ENCODE measurements at places on chromosomes 4 and X.
A peak's percentile ranks its signal among the peaks of the same experiment; 100 is the strongest.

- no peak for DNase-seq
These were observed 329.7 kb downstream of the FBXW7 start for GRCh38 chr4:152206185-152206584.

- DNase-seq: no peak
These were observed 16.6 kb upstream of the H2AZ1 start for GRCh38 chr4:99966692-99967091.

DNA sequence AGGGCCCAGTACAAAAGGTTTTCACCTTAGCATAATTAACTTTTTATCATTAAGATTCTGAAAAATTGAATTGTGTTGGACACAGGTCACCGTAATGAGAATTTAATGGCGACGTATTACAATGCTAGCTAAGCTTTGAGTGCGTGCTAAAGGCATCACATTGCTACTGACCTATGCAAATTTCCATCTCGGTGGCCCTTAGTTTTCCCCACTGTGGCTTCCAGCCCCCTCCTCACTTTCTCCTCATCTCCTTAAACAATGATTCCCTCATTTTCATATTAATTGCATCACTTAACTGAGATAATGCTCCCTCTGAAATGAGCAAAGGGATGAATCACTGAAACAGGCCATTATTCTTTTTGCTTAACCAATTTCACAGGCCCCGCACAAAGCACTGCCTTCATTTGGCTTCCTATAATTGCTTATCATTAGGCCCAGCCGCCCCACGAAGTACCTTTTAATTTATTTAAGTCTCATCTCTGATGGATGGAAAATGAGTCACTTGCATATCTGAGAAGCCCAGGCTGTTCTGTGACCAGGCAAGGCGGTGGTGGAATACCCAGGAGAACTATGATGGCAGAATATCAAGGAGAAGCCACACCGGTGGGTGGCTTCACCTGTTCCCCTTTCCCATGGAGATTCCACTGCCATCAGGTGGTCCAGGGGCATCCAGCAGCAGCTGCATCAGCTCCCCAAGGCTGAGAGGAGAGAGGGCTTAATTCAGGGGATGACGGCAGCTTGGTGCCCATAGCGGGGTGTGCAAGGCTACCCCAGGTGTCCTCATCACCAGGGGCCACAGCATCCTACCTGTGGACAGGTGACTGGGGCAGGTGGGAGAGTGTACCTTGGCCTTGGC is 223.8 kb upstream of the BOD1L1 start:
- DNase-seq: no peak

- DNase-seq: no peak
These were observed 467.0 kb upstream of the CTSO start for GRCh38 chr4:156420623-156421022.

GRCh38 chrX:139126493-139126892 is 404.0 kb upstream of the F9 start:
- DNase-seq: peak; percentile 64

DNA sequence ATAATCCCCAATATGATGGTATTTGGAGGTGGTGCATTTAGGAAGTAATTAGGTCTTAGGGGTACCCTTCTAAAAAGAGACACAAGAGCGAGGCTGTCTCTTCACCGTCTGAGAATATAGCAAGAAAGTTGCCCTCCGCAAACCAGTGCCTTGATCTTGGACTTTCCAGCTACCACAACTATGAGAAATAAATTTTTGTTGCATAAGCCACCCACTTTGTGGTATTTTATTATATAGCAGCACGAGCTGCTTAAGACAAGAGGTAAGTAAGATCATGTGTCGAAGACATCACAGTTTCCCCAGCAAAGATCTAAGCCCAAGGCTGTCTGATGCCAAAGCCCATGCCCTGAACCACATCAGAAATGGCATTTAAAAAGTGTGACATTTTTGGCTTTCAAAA is 9.6 kb upstream of the EXOSC9 start:
- no peak for DNase-seq

DNA sequence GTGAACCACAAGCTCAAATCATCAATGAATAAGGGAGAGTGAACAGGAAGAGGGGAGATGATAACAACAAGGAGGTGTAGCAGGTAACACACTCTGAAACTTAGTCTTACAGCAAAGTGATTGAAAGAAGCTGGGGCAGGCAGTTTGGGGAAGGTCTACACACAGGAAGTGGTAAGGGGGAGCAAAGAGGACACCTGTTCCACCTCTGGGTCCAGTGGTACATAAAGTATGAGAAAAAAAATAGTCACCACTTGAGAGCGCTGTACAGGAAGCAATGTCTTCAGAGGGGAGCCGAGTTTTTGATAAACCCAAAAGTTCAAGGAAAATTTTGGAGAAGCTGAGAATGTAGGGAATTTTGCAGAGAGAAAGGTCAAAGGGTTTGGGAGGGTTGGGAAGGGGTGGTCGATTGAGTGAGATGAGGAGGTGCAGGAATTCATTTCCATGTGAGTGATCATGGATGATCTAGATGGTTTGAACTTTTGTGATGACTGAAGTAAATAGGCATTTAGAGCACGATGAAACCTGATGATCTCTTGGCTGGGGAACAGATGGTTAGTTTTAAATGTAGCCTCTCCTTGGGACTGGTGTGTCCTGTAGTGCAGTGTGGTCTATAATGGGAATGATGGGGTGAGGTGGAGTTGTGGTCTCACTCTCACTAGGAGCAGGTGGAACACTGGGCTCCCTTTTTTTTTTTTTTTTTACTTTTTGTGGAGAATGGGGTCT is 142.0 kb downstream of the RBMX2 start:
- DNase-seq: no peak

DNA sequence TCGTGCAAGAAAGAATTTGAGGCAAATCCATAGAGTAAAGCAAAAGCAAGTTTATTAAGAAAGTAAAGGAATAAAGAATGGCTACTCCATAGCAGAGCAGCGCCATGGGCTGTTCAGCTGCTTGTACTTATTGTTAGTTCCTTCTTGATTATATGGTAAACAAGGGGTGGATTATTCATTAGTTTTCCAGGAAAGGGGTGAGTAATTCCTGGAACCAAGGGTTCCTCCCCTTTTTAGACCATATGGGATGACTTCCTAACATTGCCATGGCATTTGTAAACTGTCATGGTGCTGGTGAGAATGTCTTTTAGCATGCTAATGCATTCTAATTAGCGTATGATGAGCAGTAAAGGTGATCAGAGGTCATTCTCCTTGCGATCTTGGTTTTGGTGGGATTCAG is 23.5 kb upstream of the CEP135 start:
- no peak for DNase-seq

DNA sequence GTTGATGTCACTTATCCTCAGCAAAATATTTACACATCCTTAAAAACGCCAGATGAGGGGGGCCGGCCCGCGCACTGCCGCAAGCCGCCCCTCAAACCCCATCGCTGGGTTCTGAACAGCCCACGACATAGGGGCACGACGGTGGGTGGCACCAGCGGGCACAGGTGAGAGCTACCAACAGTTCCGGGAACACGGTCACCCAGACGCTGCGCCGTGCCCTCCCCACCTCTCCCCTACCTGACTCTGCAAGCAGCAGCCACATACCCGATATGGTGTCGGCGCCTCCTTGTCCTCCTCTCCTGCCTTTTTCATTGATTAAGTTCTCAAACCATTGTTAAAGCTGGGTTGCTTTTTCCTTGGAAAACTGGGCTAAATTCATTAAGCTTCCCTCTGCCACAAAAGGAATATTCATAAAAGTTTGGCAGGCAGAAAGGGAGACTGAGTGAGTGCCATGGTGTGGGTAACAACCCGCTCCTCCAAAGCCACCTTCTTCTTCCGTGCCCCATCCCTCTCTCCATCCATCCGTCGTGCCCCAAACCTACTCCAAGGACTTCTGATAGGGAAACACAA is 1.4 kb downstream of the RAI2 start:
- DNase-seq: no peak

GRCh38 chrX:4379071-4379470 is 665.6 kb upstream of the PRKX start:
- no peak for DNase-seq

DNA sequence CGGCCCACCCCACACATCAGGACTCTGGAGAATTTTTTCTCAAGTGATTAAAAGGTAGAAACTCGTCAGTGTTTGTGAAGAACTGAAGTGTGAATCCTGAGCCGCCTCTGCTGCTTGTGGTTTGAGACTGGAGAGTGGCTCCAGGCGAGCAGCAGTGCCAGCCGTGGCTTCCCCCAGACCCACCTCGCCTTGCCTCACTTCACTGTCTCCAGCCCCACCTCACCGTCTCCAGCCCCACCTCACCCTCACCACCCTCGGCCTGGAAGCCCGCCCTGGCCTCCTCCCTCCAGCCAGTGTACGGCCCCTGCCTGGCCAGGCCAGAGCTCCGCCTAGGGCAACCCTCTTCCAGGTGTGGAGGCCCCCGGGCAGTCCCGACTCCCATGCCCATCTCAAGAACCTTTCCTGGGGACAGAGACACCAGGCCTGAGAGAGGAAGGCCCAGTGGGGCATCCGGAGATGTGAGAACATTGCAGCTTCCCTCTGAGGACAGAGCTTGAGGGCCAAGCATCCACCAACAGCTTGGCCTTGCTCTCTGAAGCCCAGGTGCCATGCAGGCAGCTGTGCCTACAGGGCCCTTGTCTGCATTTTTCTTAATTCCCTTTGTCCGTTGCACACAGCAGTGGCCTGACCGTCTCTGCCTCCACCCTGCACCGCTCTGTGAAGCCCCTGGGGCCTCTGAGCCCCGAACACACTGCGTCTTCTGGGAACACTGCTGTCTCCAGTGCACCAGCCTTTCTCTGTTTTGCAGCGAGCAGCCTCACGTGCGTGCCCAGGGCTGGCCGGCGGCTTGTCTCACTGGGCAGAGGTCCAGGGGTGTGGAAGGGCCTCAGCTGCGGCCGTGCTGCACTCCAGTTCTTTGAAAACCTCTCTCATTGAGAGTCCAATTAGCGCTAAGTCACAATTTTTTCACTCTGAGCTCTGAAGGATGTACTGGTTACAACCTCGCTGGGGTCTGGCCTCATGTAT is 13.8 kb downstream of the SH3BP2 start:
- DNase-seq: peak; percentile 27

- DNase-seq: no peak
These were observed 155.9 kb downstream of the KIT start for GRCh38 chr4:54813674-54814073.

Data from NAMALWA (cell line).